ENCODE measurements at places on chromosomes 6 and 20. TPM values are rescaled to one million over a fixed set of nuclear protein-coding genes. Genes with fewer than 3 reads are reported as not detected.

- H3K4me1 ChIP-seq, result no peaks in the 10 kb centered on the region
- DNase-seq, result peak; percentile 84
- H3K27me3 ChIP-seq, result no peaks in the 10 kb centered on the region
- no peak overlapping the region for H3K27ac ChIP-seq
- H3K4me3 ChIP-seq, result no peak overlapping the region
- no peaks in the 10 kb centered on the region for H3K36me3 ChIP-seq
These were observed 23.6 kb downstream of the LRP11 start for GRCh38 chr6:149840345-149841075.

TNNC2 gene
- total RNA-seq, result not detected

TNFRSF21 gene
- 4.5 TPM for total RNA-seq

DNA sequence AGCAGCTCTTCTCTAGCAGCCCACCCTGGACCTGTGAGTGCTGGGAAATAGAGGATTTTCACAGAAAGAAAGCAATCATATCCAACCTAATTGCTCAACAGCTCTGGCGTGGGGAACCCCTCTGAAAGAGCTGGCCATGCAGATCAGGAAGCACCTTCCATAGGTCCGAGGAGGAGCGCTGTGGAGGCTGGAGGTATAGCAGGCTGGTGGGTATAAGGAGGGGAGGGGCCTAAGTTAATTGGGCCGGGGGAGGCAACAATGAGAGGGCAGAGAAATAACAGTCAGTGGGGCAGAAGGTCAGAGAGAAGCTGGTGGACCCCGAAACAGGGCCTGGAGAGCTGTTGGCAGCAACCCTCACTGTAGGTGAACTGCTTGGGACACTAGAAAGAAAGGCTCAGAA is 40.8 kb downstream of the SNRNP48 start:
- no peak for DNase-seq
- no peaks in the 10 kb centered on the region for H3K36me3 ChIP-seq
- H3K4me1 ChIP-seq, result no peaks in the 10 kb centered on the region
- H3K27ac ChIP-seq, result no peak overlapping the region
- no peaks in the 10 kb centered on the region for H3K27me3 ChIP-seq
- H3K4me3 ChIP-seq, result no peak overlapping the region

- H3K4me1 ChIP-seq, result no peaks in the 10 kb centered on the region
- H3K27me3 ChIP-seq, result no peaks in the 10 kb centered on the region
- no peak overlapping the region for H3K27ac ChIP-seq
- H3K36me3 ChIP-seq, result no peaks in the 10 kb centered on the region
- no peak for DNase-seq
- no peak overlapping the region for H3K4me3 ChIP-seq
These were observed 146.6 kb upstream of the AKIRIN2 start for GRCh38 chr6:87848616-87849015.

- no peaks in the 10 kb centered on the region for H3K36me3 ChIP-seq
- no peaks in the 10 kb centered on the region for H3K4me1 ChIP-seq
- no peak for DNase-seq
- H3K27me3 ChIP-seq, result no peaks in the 10 kb centered on the region
- no peak overlapping the region for H3K27ac ChIP-seq
These were observed 10.7 kb downstream of the CST7 start for GRCh38 chr20:24959591-24960301.

DNA sequence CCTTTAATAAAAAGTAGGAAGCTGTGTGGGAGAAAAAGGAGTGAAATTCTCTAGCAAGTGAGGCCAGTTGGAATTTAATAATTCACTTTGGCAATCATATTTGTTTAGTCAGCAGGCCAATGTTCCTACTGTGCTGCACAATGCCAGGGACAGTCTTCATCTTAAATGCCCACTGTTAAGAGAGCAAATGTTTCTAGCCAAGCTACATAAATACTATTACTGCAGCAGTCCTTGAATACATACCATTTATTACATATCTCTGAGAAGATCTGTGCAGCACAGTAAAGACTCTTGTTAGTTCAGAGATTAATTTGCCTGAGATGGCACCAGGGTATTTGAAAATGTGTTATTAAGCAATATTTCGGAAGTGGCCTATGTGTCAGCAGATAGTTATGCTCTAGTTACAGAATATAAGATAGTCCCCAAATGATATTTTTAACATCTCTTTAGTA is 105.4 kb downstream of the OGFRL1 start:
- no peak overlapping the region for H3K4me3 ChIP-seq
- H3K36me3 ChIP-seq, result no peaks in the 10 kb centered on the region
- no peak overlapping the region for H3K27ac ChIP-seq

TINAG gene
- not detected for total RNA-seq

- no peak overlapping the region for H3K4me3 ChIP-seq
- no peaks in the 10 kb centered on the region for H3K36me3 ChIP-seq
- no peaks in the 10 kb centered on the region for H3K27me3 ChIP-seq
- DNase-seq, result peak; percentile 24
- no peak overlapping the region for H3K27ac ChIP-seq
These were observed 153.9 kb downstream of the MRPL14 start for GRCh38 chr6:43973357-43973756.

SYNDIG1 gene
- total RNA-seq, result 4.5 TPM

FOXF2 gene
- total RNA-seq, result 0.69 TPM

- H3K27me3 ChIP-seq, result no peaks in the 10 kb centered on the region
- no peaks in the 10 kb centered on the region for H3K4me1 ChIP-seq
- DNase-seq, result peak; percentile 88
- no peaks in the 10 kb centered on the region for H3K36me3 ChIP-seq
- no peak overlapping the region for H3K27ac ChIP-seq
These were observed 95.4 kb downstream of the KHDC1L start for GRCh38 chr6:73129653-73130443.
